ENCODE measurements at places on chromosomes 1 and 21.

- no peak for DNase-seq
Observed at GRCh38 chr1:8864713-8865344, 13.7 kb downstream of the ENO1 start.

DNA sequence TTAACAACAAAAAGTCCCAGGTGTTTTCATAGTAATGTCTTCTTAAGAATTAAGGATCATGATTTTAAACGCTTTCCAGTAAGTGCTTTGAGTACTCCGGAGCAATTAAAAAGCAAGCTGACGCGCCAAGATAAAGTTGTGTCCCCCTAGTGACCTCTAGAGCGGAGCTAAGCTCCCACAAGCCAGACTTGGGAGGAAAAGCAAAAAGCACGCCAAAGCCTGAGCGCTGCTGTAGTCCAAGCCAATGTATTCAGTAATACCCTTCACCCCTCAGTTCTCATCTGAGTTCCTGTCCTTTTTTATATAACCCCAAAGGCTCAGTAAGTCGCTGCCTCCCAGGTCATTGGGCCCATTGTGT lies 3.5 kb upstream of the SLC44A5 start:
- no peak for DNase-seq

- no peak for DNase-seq
Observed at GRCh38 chr1:228920831-228921230, 185.6 kb downstream of the RHOU start.

DNA sequence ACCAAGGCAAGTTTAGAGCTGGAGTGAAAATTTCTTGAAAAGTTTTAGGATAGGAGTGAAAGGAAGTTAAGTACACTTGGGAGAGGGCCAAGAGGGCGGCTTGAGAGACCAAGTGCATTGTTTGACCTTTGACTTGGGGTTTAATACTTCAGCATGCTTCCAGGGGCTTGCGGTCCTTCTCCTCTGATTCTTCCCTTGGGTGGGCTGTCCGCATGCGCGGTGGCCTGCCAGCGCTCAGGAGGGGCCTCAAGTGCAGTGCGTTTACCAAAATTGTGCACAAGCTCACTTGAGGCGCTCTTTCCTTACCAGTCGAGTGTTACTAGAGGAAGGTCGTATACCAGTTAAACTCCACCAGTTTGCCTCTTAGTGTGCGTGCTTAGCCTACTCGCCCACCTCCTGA lies 91.3 kb upstream of the LYST start:
- no peak for DNase-seq

DNA sequence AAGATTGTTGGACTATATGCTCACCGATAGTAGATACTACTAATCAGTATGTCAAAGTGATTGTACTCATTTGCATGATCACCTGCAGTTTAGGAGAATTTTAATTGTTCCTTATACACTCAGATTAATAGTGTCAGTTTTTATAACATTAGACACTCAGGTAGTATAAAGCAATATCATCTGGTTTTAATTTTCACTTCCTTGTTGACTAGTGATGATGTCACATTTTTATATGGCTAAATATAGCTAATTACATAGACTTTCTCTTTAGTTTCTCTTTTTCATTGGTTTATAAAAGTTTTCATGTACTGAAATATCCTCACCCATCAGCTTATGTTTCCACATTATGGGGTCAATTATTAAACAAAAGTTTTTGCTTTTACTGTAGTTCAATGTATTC lies 1332.4 kb upstream of the ADGRL2 start:
- DNase-seq, result no peak

- no peak for DNase-seq
Observed at GRCh38 chr1:83822208-83822607, 176.7 kb downstream of the TTLL7 start.
